ENCODE measurements at places on chromosomes 2 and 18.

- DNase-seq, result no peak
Observed at GRCh38 chr2:171956135-171956825, 34.0 kb downstream of the HAT1 start.

- DNase-seq, result no peak
Observed at GRCh38 chr2:108376774-108377173, 980 bp upstream of the SULT1C4 start.

DNA sequence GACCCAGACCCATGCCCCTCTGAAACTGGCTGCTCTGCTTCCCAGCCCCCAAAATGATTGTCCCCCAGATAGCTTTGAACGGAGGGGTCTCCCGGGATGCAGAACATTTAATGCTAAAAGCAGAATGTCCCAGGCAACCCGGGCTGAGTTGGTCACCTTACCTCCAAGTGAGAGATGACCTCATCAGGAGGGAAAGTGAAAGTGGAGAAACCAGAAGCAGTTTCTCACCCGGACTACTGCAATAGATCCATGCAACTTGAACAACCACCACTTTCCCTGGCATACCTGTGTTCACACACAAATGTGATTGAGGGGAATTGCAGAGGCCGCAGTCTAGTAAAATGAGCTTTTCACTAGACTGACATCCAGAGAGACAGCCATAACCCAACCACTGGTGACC is 75.3 kb upstream of the NPAS2 start:
- no peak for DNase-seq

- no peak for DNase-seq
Observed at GRCh38 chr2:101883860-101884259, 107.9 kb upstream of the IL1R2 start.

GRCh38 chr18:61991201-61991600 is 98.4 kb upstream of the RNF152 start:
- no peak for DNase-seq

GRCh38 chr2:138630164-138630563 is 128.6 kb downstream of the SPOPL start:
- no peak for DNase-seq
